ENCODE measurements at places on chromosomes 16 and 17.

DNA sequence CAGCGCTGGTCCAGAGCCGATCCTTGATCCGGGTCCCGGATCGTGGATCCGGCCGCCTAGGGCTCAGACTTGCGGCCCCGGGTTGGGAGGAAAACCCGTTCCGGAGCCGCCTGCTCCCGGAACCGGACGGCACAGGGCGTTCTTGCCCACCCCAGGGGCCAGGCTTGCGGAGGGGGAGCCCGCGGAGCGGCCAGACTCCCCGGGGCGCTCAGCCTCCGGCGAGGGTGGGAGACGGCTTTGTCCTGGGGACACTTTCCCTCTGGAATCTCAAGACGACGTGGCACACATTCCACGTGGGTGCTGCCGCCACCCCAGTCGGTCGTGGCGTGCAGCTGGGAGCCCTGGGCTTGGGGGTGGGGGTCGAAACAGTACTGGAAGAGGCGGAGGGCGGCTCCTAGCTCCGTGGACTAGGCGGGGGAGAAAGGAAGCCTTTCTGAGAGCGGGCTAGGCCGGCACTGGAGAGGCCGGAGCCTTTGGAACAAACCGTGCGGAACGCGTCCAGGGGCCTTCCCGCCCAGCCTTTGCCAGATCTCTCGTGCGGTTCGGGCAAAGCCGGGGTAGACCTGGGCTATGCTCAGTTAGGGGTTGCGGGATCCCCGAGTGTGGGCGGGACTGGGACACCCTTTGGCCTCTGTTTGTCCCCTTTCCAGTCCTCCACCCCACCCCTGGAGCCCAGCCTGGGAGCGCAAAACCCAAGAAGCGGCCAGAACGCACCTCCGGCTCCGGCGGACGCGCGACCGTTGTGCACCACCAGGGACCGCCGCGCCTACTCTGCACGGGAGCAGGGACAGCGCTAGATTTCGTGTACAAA is 26.5 kb downstream of the SREBF1 start:
- DNase-seq: no peak

- no peak for DNase-seq
Measured at GRCh38 chr17:55607731-55608341, 96.6 kb upstream of the SMIM36 start.

DNA sequence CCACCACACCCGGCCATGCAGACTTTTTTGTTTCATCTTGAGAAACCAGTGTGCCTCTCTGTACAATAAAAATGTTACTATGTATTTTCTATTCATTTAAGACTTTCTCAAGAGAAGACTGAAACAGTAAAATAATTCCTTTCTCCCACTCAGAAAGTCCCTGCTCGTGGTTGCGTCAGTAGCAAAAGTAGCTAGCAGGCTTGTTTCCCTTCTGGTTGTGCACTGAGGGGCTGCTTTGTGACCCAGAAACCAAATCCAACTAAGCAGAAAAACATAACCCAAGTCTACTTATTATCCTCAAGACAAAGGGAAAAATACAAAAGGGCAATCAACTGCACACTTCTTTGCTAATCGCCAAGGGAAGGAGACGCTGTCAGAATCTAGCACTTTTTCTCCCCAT is 3.4 kb upstream of the PNPO start:
- DNase-seq: peak; percentile 71

- DNase-seq: no peak
Measured at GRCh38 chr16:81174644-81175324, 63.7 kb upstream of the BCO1 start.

GRCh38 chr17:69427486-69428197 is 13.1 kb downstream of the MAP2K6 start:
- DNase-seq: no peak

GRCh38 chr17:49637050-49637449 is 40.8 kb downstream of the SPOP start:
- DNase-seq: peak; percentile 48

GRCh38 chr17:2137342-2138098 is 82.6 kb downstream of the HIC1 start:
- DNase-seq: peak; percentile 83

GRCh38 chr17:34306466-34306865 is 12.8 kb upstream of the CCL8 start:
- DNase-seq: peak; percentile 70

GRCh38 chr17:79671085-79671694 is 59.6 kb upstream of the ENPP7 start:
- DNase-seq: no peak

- no peak for DNase-seq
Measured at GRCh38 chr17:66313995-66314659, 11.7 kb downstream of the PRKCA start.

- peak; percentile 60 for DNase-seq
Measured at GRCh38 chr17:64146418-64147109, 16.6 kb upstream of the ERN1 start.

DNA sequence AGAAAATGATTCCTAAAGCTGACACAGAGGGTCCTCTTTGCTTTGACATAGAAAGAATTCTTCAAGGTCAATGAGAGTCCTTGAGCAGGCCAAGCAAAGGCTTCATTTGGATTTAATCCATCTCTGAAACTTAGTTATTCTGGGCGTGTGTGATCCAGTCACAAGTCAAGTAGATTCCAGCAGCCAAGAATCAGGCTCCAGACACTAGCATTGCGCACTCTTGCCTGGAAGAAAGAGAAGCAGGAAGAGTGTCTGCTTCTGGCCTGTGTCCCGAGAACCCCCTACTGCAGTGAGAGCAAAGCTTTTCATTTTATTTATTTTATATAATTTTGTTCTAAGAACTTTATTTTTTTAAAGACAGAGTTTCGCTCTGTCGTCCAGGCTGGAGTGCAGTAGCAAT is 88.2 kb upstream of the CACNG5 start:
- no peak for DNase-seq

DNA sequence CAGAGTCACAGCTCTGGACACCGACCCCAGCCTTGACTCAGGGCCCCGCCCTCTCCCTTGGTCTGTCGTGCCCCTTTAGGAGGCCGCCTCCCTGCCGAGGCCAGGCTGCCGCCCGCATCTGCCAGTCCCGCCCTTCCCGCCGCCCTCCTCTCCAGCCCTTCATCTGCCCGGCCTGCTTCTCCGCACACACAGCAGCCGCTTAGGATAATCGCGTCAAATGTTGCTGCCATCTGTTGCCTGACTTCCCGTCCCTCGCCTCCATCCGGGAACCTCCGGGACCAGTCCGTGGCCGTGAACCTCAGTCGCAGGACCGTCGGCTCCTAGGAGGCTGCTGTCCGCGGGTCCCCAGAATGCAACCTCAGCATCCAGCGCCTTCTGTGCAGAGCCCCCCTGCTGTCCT is 11.9 kb downstream of the GSE1 start:
- DNase-seq: no peak

DNA sequence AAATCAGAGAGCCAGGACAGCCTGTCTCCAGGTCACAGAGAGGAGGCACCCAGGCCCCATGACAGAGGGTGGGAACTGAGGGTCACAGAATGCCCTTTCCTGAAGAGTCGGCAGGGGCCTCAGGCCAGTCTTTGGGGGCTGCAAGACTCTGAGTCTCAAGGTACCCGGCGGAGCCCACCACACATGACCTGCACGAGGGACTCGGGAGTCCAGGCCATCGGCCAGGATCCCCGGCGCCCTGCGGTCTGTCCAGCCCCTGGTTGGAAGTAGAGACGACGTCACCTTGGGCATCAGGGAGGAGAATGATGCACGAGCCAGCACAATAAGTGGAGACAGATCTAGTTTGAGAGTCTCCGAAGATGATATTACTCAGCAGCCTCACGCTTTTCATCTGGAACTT is 234.7 kb upstream of the SDK2 start:
- DNase-seq: no peak

- no peak for DNase-seq
Measured at GRCh38 chr16:3954411-3954921, 74.0 kb upstream of the CREBBP start.

- no peak for DNase-seq
Measured at GRCh38 chr17:76993651-76994050, 125.4 kb downstream of the MGAT5B start.

DNA sequence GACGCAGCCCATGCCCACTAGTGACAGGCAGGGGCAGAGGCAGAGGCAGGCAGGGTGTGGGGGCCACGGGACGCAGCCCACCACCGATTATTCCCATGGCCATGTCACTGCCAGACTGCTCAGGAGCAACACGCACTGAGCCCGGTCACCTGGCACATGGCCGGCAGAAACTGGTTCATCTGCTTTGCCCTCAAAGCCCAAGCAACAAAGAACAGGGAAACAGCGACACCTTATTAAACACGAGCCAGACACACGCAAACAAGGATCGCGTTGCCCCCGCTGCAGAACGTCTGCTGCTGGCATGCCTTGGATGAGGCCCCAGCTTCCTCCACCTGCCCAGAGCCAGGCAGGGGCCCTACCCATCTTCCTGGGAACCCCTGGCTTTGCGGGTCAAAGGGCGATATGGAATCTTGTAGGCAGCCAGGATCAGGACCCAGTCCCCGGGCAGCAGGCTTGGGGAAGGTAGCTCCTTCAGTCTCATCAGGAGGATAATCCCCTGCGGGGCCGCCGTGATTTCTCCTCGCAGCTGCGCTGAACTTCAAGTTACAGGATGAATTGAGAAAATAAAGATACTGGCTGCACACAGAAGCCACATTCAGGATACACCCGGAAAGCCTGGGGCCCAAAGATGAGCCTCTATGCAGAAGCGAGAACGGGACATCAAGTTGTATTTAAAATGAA is 4.8 kb downstream of the TBC1D16 start:
- no peak for DNase-seq

DNA sequence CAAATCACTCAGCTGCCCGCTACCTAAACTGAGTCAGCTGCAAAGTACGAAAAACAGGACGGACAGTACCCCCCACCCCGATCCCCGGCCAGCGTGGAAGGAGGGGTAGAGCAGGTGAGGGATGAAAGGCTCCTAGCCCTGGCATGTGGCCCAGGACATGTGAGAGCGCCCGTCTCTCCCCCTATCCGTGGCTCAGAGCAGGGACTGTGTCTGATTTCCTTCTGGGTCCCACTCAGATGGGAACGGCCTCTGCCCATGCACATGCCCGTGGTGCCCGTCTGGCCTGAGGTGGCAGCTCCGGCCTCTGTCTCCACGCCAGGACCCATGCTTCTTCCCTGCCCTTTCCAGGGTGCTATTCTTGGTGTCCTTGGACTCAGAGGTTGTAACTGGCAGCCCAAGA is 30.2 kb upstream of the RASD1 start:
- DNase-seq: no peak

GRCh38 chr17:70187383-70187782 is 18.1 kb downstream of the KCNJ2 start:
- DNase-seq: peak; percentile 25

GRCh38 chr16:1156983-1157638 is 4.2 kb downstream of the CACNA1H start:
- DNase-seq: no peak

GRCh38 chr16:81237282-81237681 is 1.2 kb upstream of the BCO1 start:
- DNase-seq: no peak

DNA sequence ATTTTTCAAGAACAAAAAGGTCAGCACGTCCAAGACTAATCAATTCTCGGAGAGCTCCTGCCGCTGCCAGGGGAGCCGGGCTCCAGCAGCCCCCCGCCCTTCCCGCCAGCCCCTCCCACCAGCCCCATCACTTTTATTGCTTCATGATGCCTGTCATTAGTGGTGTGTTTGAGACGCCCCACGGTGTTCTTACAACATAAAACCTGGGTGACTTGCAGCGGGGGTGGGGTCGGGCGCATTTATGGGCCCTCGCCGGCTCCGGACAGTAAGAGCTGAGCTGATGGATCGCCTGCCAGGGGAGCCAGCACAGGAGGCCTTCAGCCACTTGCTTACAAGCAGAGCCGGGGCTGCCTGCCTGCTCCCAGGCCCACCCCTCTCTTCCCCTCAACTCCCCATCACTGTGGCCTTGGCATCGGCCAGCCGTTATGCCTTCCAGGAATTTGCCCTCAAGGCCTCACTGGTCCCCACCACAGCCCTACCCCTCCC is 82.9 kb upstream of the CBX4 start:
- no peak for DNase-seq

DNA sequence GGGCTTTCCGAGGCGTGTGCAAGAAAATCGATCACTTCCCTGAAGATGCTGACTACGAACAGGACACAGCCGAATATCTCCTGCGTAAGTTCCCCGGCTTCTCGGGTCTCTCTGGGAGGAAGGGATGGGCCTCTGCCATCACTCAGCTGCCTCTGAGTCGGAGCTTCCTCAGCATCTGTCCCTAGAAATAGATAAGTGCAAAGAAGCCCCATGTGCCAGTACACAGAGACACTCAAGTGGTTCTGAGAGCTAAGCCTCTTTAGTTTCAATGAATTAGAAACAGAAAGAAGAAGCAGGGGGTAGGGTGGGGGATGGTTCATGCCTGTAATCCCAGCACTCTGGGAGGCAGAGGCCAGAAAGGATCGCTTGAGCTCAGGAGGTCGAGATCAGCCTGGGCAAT is 90.6 kb downstream of the CACNG3 start:
- no peak for DNase-seq

DNA sequence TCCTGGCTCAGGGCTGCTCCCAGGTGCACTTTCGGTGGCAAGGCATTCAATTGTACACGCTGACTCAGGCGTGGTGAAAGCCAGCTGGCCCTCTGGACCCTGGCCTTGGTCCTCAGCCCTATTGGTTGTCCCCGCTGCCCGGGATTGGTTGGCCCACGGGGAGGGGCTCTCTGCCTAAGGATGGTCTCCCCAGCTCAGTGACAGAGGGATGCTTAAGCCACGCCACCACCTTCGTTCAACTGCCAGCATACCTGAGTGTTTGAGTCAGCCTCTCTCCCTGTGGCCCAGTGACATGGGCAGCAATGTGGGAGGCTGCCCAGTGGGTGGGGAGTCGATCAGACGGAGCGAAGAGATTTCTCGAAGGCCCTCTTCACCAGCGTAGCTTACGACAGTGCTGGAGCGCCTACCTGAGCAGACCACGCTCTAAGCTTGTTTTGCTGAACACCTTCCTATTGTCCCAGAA is 30.3 kb downstream of the IRF8 start:
- no peak for DNase-seq

DNA sequence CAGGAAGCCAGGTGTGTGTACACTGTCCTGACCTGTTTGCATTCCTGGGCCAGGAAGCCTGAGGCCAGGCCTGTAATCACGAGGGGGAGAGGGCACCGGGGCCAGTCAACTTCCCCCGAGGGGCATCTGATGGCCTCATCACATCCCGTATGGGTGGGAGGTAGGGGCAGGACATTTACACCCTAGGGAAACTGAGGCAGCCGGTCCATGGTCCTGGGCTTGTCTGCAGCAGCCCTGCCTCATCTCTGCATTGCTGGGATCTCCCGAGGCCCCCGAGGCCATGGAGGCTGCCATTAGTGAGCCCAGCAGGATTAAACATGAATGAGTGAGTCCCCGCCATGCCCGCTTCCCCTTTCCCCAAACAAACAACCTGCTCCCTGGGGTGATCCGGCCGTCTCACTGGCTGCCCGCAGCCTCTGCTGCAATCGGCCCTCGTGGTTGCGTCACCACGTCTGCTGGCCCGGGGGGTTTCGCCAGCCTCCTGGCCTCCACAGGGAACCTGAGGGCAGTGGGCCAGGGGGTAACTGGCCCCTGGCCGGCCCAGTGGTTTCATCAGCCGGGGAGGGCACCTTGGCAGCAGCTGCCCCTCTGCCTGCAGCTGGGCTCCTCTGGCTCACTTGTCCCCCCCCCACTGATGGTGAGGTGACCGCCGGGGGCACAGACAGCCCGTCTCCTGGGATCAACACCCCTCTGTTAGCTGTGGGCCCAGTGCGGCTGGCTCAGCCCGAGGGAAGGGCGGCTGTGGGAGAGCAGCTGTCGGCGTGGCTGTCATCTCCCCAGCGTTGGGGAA is 88.3 kb upstream of the GSE1 start:
- peak; percentile 91 for DNase-seq
